ENCODE measurements at places on chromosomes 7 and 10. TPM values are rescaled to one million over a fixed set of nuclear protein-coding genes. Genes with fewer than 3 reads are reported as not detected.

GRCh38 chr7:140526214-140526613 lies 46.9 kb upstream of the MKRN1 start:
- no peak for DNase-seq
- H3K36me3 ChIP-seq: peaks cover 8% of the 10 kb centered on the region
- H3K4me3 ChIP-seq: no peak overlapping the region
- H3K4me1 ChIP-seq: no peaks in the 10 kb centered on the region
- no peaks in the 10 kb centered on the region for H3K27me3 ChIP-seq
- H3K27ac ChIP-seq: no peak overlapping the region

DNA sequence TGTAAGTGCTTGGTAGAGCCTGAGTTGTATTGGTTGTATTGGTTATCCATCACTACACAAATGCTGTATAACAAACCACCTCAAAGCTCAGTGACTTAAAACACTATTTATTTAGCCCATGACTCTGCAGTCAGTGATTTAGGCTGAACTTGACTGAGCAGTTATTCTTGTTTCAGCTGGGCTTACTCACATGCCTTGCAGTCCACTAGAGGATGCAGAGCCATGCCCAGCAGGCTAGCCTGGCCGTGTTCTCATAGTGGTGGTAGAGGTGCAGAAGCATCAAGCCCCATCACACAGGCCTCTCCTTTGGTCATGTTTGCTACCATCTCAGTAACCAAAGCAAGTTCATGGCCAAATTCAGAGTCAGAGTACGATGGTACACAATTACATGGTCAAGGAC lies 43.9 kb downstream of the LUC7L2 start:
- peaks cover 100% of the 10 kb centered on the region for H3K36me3 ChIP-seq
- DNase-seq: no peak
- H3K27ac ChIP-seq: no peak overlapping the region
- H3K4me3 ChIP-seq: no peak overlapping the region
- H3K4me1 ChIP-seq: no peaks in the 10 kb centered on the region
- H3K27me3 ChIP-seq: no peaks in the 10 kb centered on the region

GRCh38 chr7:70502117-70502863 lies 629.7 kb upstream of the GALNT17 start:
- no peaks in the 10 kb centered on the region for H3K4me1 ChIP-seq
- no peaks in the 10 kb centered on the region for H3K27me3 ChIP-seq
- H3K4me3 ChIP-seq: no peak overlapping the region
- no peaks in the 10 kb centered on the region for H3K36me3 ChIP-seq
- DNase-seq: no peak
- H3K27ac ChIP-seq: no peak overlapping the region

- no peaks in the 10 kb centered on the region for H3K27me3 ChIP-seq
- no peaks in the 10 kb centered on the region for H3K4me1 ChIP-seq
- H3K27ac ChIP-seq: no peak overlapping the region
- no peaks in the 10 kb centered on the region for H3K36me3 ChIP-seq
- no peak for DNase-seq
These were observed 45.9 kb upstream of the PDK4 start for GRCh38 chr7:95642173-95642572.

- no peak overlapping the region for H3K27ac ChIP-seq
- peak overlapping the region; percentile 88 for H3K4me3 ChIP-seq
- DNase-seq: no peak
- H3K36me3 ChIP-seq: no peaks in the 10 kb centered on the region
- peaks cover 63% of the 10 kb centered on the region for H3K4me1 ChIP-seq
- no peaks in the 10 kb centered on the region for H3K27me3 ChIP-seq
These were observed 2.3 kb upstream of the PFKFB3 start for GRCh38 chr10:6200440-6200733.

DNA sequence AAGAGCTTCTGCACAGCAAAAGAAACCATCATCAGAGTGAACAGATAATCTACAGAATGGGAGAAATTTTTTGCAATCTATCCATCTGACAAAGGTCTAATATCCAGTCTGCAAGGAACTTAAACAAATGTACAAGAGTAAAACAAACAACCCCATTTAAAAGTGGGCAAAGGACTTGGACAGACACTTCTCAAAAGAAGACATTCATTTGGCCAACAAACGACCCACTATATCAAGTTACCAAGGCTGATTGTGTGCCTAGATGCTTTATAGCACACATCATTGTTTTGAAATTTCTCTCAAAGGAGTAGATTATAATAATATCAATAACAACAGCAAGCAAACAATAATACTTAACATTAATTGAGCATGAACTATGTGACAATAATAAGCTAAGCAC lies 117.1 kb downstream of the TFPI2 start:
- H3K36me3 ChIP-seq: no peaks in the 10 kb centered on the region
- no peak for DNase-seq
- H3K27ac ChIP-seq: no peak overlapping the region
- H3K27me3 ChIP-seq: no peaks in the 10 kb centered on the region

DNA sequence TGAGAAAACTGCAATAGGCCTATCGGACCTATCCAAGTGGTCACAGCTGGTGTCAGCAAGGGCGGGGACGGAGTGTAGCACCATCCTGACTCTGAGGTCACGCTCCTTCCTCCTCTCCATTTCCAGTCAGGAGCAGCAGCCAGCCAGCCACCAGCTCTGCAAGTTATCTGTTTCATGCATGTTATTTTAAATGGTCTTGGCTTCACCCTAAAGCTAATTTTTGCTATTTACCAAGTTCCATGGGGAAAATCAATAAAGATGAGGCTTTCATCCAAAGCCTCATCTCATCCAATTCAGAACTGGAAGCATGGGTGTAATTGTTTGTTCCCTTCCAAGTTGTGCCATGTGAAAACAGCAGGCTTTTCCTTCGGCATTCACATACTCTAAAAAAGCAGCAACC lies 49.3 kb downstream of the ICA1 start:
- H3K4me1 ChIP-seq: no peaks in the 10 kb centered on the region
- H3K36me3 ChIP-seq: no peaks in the 10 kb centered on the region
- H3K4me3 ChIP-seq: no peak overlapping the region

DNA sequence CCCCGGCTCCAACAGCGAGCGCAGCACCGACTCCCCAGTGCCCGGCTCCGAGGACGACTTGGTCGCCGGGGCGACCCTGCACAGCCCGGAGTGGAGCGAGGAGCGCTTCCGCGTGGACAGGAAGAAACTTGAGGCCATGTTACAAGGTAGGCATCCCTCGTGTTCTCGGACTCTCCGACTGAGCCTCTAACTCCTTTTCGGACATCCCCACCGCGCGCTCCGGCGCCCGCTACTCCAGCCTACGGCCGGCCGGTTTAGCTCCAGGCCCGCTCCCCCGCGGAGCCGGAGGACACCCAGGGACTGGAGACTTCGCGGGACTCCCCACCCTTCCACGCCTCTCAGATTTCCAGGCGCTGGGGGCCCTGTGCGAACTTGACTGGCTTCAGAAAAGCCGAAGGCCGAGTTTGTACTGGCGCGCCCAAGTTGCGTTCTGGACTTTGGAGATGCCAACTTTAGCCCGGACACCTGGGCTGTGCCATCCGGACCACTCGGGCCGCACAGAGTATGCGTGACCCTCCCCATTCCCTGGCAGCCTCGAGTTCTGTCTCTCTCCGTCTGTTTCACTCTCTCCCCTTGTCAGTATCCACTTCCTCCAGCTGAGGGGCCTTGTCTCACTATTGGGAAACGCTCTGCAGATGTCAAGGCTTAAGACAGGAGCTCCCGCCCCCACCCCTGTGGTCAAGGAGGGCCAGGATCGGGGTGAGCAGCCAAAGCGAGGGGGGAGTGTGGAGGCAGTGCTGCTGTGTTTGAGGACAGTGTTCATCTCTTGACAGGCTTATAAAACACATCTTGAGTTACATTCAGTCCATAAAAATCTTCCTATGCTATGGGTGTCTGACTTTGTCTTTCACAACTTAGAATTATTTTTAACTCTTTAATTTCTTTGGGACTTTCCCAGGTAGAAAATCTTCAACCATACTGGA lies 777 bp downstream of the BICC1 start:
- H3K4me1 ChIP-seq: peaks cover 14% of the 10 kb centered on the region
- peak overlapping the region; percentile 64 for H3K4me3 ChIP-seq
- no peaks in the 10 kb centered on the region for H3K36me3 ChIP-seq
- peak; percentile 47 for DNase-seq
- peak overlapping the region; percentile 76 for H3K27ac ChIP-seq

DNA sequence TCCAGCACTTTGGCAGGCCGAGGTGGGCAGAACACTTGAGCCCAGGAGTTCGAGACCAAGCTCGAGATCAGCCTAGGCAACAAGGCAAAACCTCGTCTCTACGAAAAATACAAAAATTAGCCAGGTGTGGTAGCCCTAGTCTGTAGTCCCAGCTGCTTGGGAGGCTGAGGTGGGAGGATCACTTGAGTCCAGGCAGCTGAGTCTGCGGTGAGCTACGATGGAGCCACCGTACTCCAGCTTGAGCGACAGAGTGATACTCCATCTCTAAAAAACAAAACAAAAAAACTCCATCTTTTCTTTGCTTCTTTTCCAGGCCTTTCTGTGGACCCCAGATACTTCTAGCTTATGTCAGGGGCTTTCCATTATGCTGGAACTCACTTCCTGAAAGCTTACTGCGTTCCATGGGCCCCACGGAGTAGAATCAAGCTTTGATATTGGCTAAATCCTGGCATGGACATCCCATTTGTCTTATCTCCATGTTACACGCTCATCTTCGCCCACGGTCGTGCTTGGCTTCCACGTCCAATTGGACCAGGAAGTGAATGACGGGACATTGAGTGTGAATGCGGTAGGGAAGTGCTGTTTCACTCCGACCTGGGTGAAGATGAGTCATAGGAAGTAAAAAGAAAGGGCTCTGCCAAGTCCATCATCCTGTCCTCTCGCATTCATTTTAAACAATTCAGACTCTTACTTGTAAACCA lies 45.7 kb downstream of the FAM171A1 start:
- DNase-seq: no peak
- no peaks in the 10 kb centered on the region for H3K27me3 ChIP-seq
- H3K4me3 ChIP-seq: no peak overlapping the region
- H3K27ac ChIP-seq: no peak overlapping the region
- peaks cover 7% of the 10 kb centered on the region for H3K4me1 ChIP-seq

DNA sequence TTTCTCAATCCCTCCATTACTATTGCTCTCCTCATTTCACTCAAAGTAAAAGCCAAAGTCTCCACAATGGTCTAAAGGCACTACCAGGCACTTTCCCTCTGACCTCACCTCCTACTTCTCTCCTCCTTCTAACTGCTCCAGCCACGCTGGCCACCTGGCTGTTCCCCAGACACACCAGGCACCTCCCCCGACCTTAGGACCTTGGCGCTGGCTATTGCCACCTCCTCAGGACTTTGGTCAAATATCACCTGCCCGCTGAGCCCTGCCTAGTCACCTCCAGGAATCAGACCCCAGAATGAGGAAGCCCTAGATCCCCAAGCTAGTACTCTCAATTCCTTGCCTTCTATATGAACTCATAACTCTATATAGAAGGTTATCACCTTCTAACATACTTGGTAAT lies 66.2 kb upstream of the STEAP1B start:
- DNase-seq: no peak
- H3K27ac ChIP-seq: peak overlapping the region; percentile 14
- no peaks in the 10 kb centered on the region for H3K27me3 ChIP-seq
- H3K4me3 ChIP-seq: no peak overlapping the region
- no peaks in the 10 kb centered on the region for H3K36me3 ChIP-seq
- H3K4me1 ChIP-seq: peaks cover 73% of the 10 kb centered on the region

- H3K36me3 ChIP-seq: no peaks in the 10 kb centered on the region
- no peaks in the 10 kb centered on the region for H3K4me1 ChIP-seq
- peaks cover 32% of the 10 kb centered on the region for H3K27me3 ChIP-seq
- no peak overlapping the region for H3K4me3 ChIP-seq
- no peak for DNase-seq
These were observed 10.3 kb downstream of the NPTX2 start for GRCh38 chr7:98627413-98627790.

Gene POMZP3
- 10.8 TPM for total RNA-seq

Gene HKDC1
- total RNA-seq: 5.9 TPM

Gene VWDE
- total RNA-seq: 0.53 TPM

Gene HTR5A
- total RNA-seq: not detected

Gene MINDY3
- 30.2 TPM for total RNA-seq

Gene LBX1
- total RNA-seq: not detected

Gene GATA3
- 4.6 TPM for total RNA-seq

All from lower lobe of right lung (tissue), 2 donors.